ENCODE measurements at places on chromosomes 5 and 9.

GRCh38 chr5:37791321-37791720 is 48.5 kb downstream of the GDNF start:
- no peak for DNase-seq

GRCh38 chr5:151406322-151406947 is 41.0 kb upstream of the SLC36A1 start:
- no peak for DNase-seq

GRCh38 chr5:131265311-131265803 is 1.5 kb downstream of the CDC42SE2 start:
- DNase-seq, result no peak

DNA sequence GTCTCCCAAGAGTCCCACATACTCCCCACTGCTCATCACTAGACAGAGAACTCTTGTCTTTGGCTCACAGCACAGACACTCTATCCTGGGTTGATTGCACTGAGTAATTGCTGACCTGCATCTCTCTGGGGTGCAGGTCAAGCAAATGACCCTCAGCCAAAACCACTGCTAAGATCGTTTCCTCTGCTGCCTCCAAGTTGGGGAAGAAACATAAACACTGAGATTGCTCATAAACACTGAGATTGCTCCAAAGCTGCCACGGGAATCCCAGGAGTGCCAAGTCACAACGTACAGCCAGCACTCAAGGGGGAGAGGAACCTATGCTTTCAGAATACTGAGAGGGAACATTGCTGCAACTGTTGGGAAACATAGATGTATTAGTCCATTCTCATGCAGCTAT is 1402.1 kb upstream of the ACO1 start:
- no peak for DNase-seq

DNA sequence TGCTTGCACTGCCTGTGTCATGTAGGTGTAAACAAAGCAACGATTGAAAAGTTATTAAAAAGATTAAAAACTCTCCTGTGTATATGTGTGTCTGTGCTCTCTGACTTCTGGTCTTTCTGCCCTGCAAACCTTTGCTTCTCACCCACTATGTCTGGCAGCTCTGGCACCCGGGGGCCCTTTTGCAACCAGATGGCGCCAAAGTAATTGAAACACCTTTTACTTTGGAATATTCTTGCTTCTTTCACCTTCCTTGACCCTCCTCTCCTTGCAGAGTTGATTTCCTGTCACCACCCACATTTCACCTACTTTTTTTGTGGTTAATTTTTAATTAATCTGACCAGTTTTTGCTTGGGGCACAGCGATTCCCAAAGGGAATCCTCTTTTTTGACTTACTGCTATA is 275.5 kb downstream of the ARHGEF28 start:
- DNase-seq, result no peak

All from fibroblast of skin of left biceps (primary cell).